ENCODE measurements at places on chromosomes 5 and 9. TPM values are rescaled to one million over a fixed set of nuclear protein-coding genes. Genes with fewer than 3 reads are reported as not detected.

LRRC14B gene
- polyA plus RNA-seq: 0.02 TPM

DNA sequence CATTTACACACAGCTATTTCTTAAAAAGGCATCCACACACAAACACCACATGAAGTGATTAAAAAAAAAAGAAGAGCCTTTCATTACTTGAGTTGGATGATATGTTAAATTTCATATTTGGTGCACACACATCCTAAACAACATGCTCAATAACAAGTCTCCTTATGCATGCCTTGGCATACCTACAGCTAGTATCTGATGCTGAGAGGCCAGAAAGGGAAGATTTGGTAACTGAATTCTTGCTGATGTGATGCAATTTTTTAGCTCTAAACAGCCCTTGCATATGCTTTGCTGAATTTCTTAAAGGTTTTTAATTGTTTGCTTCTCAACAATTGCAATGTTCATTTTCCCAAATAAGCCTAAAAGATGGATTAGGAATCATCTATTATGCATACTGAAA lies 338.8 kb downstream of the ARL15 start:
- no peak for DNase-seq

VLDLR gene
- 1.8 TPM for polyA plus RNA-seq

LEAP2 gene
- 4.4 TPM for polyA plus RNA-seq

DNA sequence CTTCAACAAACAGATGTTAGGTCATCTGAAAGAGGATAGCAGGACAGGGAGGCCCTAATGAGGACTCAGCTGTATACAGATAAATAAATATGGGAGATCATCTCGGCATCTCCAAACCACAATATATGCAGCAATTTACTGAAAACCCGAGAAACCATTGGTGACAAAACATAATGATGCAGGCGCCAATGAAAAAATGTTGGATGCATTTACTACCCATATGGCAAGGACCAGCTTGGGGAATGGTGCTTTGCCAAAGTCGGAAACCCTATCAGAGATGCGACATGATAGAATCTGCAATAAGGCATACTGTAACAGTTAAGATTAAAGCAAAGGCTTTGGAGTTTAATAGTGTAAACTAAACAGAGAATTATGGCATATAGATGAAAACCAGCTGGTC lies 92.0 kb downstream of the SNCAIP start:
- DNase-seq: no peak

- DNase-seq: no peak
Measured at GRCh38 chr5:119948162-119948561, 318.8 kb downstream of the FAM170A start.

GRCh38 chr5:32859211-32859641 lies 148.1 kb downstream of the NPR3 start:
- DNase-seq: no peak

OR2S2 gene
- 0.02 TPM for polyA plus RNA-seq

GRCh38 chr9:96021551-96022444 lies 146.3 kb downstream of the ERCC6L2 start:
- no peak for DNase-seq

DNA sequence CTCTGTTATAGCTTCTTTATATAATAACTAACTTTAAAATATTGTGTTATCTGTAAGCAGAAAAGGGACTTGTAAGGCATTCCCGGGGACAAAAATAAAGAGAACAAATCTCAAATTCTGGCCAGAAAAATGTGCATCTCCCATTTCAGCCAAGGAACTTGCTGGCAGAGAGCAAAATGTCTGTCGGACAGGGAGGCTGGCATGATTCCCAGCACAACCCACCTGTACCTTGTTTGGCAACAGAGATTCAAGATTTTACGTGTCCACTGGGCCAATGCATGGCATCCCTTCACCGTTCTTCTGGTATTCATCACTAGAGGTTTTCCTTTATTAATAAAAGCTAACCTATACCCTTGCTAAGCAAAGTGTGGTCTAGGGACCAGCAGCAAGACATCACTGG lies 566.6 kb downstream of the PSAT1 start:
- DNase-seq: no peak

CCDC152 gene
- polyA plus RNA-seq: 3.2 TPM

DNA sequence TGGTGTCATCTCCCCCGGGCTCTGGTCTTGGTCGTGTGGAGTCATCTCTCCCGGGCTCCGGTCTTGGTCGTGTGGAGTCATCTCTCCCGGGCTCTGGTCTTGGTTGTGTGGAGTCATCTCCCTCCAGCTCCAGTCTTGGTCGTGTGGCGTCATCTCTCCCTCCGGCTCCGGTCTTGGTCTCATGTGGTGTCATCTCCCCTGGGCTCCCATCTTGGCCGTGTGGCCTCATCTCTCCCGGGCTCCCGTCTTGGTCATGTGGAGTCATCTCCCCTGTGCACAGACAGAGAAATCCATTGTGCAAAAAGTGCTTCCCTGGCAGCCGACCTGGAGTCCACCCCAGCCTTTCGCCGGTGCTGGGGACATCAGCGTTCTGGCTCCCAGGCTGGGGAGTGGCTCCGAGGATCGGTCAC lies 91.1 kb upstream of the CACNA1B start:
- DNase-seq: no peak

DNA sequence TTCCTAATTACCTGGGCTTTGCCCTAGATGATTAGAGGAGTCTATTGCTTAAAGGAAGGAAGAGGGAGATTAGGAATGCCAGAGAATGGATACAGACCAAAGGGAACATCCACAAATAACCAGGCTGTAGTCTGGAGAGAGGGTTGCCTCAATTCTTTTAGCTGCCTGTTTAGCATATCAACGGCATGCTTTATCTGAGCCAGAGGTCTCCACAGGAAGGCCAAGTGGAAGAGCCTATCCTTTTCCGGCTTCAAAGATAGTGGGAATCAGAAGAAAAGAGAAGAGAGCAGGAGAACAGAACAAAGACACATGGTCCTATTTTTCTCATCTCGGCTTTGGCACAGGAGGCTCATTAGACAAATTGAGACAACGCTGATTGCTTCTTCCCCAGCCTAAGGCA lies 142.4 kb downstream of the NMUR2 start:
- no peak for DNase-seq

DNA sequence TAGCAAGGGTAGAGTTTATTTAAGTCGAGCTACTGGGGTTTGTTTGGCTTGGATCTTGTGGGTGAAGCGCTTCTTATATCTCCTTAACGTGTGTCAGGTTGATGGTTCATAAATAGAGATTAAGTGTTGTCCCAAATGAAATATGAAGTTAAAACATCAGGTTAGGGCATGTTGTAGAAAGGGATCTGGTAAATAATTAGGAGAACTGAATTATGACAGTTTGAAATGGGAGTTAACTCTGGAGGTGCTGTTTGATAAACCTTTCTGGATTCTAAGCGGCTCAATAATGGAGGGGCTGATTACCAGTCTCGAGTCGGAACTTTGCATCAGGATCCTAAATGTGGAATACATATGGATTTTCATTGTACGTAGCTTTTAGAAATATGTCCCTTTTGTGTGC lies 717.0 kb upstream of the WWC1 start:
- DNase-seq: no peak

GRCh38 chr5:154756009-154756867 lies 1.1 kb downstream of the LARP1 start:
- no peak for DNase-seq

EMB gene
- 45.0 TPM for polyA plus RNA-seq

- no peak for DNase-seq
Measured at GRCh38 chr5:1254196-1254595, 29.0 kb downstream of the SLC6A18 start.

GRCh38 chr5:122162100-122162638 lies 32.8 kb downstream of the ZNF474 start:
- no peak for DNase-seq

GRCh38 chr5:139133282-139133681 lies 64.9 kb downstream of the SIL1 start:
- no peak for DNase-seq

GRCh38 chr9:38092200-38092524 lies 23.1 kb upstream of the SHB start:
- no peak for DNase-seq

DNA sequence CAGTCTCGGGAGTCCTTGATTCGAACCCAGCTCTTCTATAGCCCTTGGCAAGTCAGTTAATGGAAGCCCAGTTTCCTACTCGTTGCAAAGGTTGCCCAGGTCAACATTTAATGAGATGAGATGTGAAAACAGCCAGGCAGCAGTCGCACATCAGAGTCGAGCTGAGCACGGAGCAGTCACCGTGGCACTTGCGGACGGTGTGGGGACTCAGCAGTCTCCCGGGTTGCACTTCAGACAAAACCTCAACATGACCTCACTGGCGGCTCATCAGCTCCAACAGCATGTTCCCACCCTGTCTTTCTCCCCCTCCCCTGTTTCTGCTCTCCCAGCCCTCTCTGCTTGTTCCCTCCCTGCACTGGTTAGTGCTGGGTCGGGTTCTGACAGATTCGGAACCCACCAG lies 35.8 kb downstream of the UBE2QL1 start:
- DNase-seq: no peak

- DNase-seq: no peak
Measured at GRCh38 chr9:105406369-105406768, 41.5 kb upstream of the FSD1L start.

DNA sequence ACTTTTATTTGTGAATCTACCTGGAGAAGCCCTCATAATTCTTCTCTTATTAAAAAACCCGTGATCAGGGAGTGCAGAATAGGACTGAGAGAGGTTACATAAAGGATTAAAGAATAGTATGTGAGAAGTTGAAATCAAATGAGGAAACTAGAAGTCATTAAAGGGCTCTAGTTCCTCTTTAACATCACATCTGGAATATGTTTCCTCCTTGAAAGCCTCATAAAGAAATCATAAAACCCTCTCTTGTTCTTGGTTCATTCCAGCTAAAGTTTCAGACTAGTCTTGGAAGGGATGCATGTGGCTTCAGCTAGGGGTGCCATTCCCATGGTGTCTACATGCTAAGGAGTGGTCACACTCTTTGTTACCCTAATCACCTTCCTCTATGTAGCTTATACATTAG lies 5.7 kb upstream of the C5orf46 start:
- no peak for DNase-seq

DNA sequence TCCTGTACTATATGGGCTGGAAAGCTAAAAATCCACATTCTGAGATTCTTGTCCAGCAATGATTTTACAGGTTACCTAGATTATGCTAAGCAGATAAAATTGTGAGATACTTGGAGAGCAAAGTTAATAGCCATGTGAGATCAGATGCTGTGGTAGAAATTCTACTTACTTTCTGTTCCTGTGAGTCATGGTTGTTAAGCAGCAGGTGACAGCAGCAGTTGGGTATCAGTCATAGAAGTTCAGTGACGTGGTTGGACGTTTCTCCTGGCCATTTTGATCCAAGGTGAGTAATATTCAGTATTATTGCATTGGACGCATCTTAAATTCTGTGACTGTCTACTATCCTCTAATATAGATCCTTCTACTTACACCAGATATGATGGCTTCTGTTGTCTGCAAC lies 524.5 kb downstream of the TMEM38B start:
- DNase-seq: no peak

PCAT7 gene
- 0.11 TPM for polyA plus RNA-seq

Measured in thymus (tissue), 14 donors.